ENCODE measurements at places on chromosomes 16 and 17. TPM values are rescaled to one million over a fixed set of nuclear protein-coding genes. Genes with fewer than 3 reads are reported as not detected.
A peak's percentile ranks its signal among the peaks of the same experiment; 100 is the strongest.

DNA sequence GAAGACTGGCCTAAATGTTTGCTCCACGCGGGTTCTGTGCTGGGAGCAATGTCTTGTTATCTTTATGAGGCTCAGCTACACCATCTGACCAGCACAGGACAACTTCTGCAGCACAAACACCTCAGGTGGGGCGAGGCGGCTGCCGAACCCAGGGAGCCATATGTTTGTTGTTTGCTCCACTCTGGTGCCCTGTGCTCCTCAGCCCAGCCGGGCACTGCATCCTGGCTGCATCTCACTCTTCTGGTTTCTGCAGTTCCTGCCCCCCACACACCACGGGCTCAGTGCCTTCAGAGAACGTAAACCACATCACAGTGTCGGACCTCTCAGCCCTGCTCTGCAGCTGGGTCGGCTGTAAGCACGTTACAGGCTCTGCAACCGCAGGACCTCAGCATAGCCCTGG lies 32.4 kb downstream of the MXRA7 start:
- H3K4me3 ChIP-seq, result no peak overlapping the region

GRCh38 chr16:75252946-75253911 lies 1.8 kb upstream of the BCAR1 start:
- no peaks in the 10 kb centered on the region for H3K36me3 ChIP-seq
- no peak for DNase-seq
- H3K27ac ChIP-seq, result peak overlapping the region; percentile 83
- no peaks in the 10 kb centered on the region for H3K27me3 ChIP-seq
- peak overlapping the region; percentile 69 for H3K4me3 ChIP-seq

DNA sequence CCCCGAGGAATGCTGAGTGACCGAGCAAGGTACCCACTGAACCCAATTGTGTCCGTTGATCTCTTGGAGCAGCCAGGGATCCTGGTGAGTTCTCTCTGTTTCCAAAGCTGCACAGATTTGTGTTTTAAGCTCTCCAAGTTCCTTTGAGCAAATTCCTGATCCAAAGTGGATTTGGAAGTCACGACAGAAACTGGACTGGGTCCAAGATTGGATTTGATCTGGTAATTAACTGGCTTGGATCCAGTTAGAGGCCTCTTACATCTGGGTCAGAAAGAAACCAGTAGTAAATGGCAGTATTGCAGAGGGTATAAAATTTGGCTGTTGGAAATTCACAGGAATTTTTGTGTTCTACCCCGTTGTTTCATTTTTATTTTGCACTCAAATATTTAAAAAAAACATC lies 119.5 kb downstream of the PMP22 start:
- H3K4me3 ChIP-seq, result no peak overlapping the region
- H3K4me1 ChIP-seq, result no peaks in the 10 kb centered on the region
- H3K27ac ChIP-seq, result no peak overlapping the region
- no peak for DNase-seq
- no peaks in the 10 kb centered on the region for H3K36me3 ChIP-seq

- H3K27me3 ChIP-seq, result no peaks in the 10 kb centered on the region
- H3K36me3 ChIP-seq, result no peaks in the 10 kb centered on the region
- H3K4me1 ChIP-seq, result no peaks in the 10 kb centered on the region
- no peak overlapping the region for H3K4me3 ChIP-seq
These were observed 23.9 kb downstream of the VWA3A start for GRCh38 chr16:22116095-22116700.

GRCh38 chr17:6340708-6341107 lies 94.2 kb downstream of the AIPL1 start:
- no peaks in the 10 kb centered on the region for H3K4me1 ChIP-seq
- H3K27ac ChIP-seq, result no peak overlapping the region
- no peaks in the 10 kb centered on the region for H3K36me3 ChIP-seq
- H3K4me3 ChIP-seq, result no peak overlapping the region

DNA sequence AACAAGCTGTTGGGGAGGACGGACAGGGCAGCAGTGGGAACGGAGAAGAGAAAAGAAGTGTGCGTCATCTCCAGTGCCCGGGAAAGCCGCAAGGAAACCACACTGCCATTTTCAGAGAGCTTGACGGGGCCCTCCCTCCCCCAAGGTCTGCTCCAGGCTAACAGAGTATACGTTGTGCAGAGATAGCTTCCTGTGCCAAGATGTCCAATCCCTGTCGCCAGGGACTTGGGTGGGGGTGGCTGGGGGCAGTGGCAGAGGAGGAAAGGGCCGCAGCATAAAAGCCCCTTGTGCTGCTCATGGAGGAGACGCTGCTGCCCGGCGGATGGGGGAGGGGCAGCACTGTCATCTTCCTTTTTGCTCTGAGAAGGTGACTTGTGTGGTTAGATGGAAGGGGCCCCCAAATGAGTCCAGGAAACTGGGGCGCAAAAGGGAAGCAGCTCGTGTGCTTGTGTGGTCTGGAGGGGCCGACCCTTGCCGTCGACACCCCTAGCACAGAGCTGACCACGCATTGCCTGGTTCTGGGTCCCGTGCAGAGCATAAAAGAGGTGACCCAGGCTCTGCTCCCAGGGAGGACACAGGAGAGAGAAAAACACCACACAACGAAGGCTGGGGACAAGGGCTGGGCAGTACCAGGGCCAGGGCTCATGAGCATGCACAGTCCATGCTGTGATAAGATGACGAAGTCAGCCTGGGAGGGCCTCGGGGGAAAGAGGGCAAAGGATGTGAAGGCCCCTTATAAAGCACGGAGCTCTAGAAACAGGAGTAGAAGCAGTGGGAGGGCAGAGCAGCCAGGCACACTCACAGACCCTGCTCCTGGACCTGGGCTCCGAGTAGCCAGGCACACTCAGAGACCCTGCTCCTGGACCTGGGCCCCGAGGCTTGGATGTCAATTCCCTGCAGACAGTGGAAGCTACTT lies 372.7 kb downstream of the SLC39A11 start:
- H3K4me3 ChIP-seq, result no peak overlapping the region
- no peak for DNase-seq
- H3K27me3 ChIP-seq, result no peaks in the 10 kb centered on the region
- no peak overlapping the region for H3K27ac ChIP-seq
- H3K4me1 ChIP-seq, result no peaks in the 10 kb centered on the region
- no peaks in the 10 kb centered on the region for H3K36me3 ChIP-seq

DNA sequence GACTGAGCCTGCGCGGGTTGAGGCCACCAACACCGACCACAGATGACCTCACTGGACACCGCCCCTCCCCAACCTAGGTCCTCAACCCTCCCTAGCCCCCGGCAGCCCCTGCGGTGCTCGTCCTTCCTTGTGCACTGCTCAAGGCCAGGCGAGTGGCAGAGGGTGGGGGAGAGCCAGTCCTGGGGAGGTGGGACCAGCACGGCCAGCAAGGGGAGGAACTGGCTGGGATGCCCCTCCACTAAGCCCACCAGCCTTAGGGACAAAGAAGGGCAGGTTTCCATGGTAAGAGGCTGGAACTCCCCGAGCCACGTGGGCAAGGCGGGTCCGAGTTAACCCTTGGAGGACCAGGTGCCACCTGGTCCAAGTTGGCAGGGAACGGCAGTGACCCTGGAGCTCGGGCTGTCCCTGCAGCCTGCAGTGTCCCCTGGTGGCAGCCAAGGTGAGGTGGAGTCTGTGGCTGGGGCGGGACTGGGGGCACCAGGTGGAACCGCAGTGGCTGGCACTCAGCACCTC lies 9.2 kb downstream of the FSCN2 start:
- DNase-seq, result no peak
- no peak overlapping the region for H3K4me3 ChIP-seq
- H3K36me3 ChIP-seq, result peaks cover 41% of the 10 kb centered on the region
- no peak overlapping the region for H3K27ac ChIP-seq
- H3K27me3 ChIP-seq, result no peaks in the 10 kb centered on the region

GRCh38 chr16:8619671-8620370 lies 1.7 kb upstream of the METTL22 start:
- no peaks in the 10 kb centered on the region for H3K27me3 ChIP-seq
- DNase-seq, result no peak
- no peak overlapping the region for H3K27ac ChIP-seq

DNA sequence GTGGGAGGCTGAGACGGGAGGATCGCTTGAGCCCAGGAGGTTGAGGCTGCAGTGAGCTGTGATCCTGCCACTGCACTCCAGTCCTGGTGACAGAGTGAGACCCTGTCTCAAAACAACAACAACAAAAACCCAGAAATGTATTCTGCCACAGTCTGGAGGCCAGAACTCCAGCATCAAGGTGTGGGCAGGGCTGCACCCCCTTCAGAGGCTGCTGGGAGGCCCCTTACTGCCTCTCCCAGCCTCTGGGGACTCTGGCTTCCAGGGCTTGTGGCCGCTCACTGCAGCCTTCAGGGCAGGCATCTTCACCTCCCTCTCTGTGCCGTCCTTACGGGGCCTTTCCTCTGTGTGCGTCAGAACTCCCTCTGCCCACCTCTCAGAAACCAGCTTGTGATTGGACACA lies 209.4 kb upstream of the GSE1 start:
- H3K27ac ChIP-seq, result no peak overlapping the region
- H3K36me3 ChIP-seq, result no peaks in the 10 kb centered on the region
- DNase-seq, result no peak
- no peaks in the 10 kb centered on the region for H3K27me3 ChIP-seq

- no peak overlapping the region for H3K4me3 ChIP-seq
- H3K36me3 ChIP-seq, result no peaks in the 10 kb centered on the region
- no peaks in the 10 kb centered on the region for H3K27me3 ChIP-seq
- no peak for DNase-seq
- peaks cover 46% of the 10 kb centered on the region for H3K4me1 ChIP-seq
These were observed 28.2 kb downstream of the USP31 start for GRCh38 chr16:23121024-23121423.

- H3K36me3 ChIP-seq, result no peaks in the 10 kb centered on the region
- H3K4me1 ChIP-seq, result no peaks in the 10 kb centered on the region
- no peak overlapping the region for H3K4me3 ChIP-seq
- H3K27ac ChIP-seq, result no peak overlapping the region
- DNase-seq, result no peak
- H3K27me3 ChIP-seq, result no peaks in the 10 kb centered on the region
These were observed 48.2 kb downstream of the RAP1GAP2 start for GRCh38 chr17:2844416-2844815.

Gene KRTAP9-1
- not detected for total RNA-seq

- H3K36me3 ChIP-seq, result no peaks in the 10 kb centered on the region
- no peak for DNase-seq
- peaks cover 15% of the 10 kb centered on the region for H3K27me3 ChIP-seq
- peaks cover 31% of the 10 kb centered on the region for H3K4me1 ChIP-seq
These were observed 3.9 kb upstream of the TPPP3 start for GRCh38 chr16:67397036-67397801.

DNA sequence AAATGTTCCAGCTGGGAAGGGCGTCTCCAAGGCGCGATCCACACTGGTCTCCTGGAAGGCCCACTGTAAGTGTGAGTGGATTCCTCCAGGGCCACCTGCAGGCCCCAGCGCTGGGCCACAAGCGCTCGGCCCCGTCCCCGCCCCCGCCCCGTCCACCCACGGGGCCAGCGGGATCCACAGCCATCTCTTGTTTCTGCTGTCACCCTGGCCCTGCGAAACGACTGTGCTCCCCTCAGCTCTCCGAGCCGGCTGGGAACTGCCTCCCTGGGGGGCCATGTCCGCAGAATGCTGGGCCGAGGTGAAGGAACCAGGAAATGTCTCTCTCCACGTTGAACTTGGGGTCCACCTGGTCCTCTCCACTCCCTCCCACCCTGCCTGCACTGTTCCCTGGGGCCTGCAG lies 1955.2 kb downstream of the TP53TG3F start:
- no peak overlapping the region for H3K4me3 ChIP-seq
- no peaks in the 10 kb centered on the region for H3K27me3 ChIP-seq
- no peak for DNase-seq
- no peaks in the 10 kb centered on the region for H3K36me3 ChIP-seq
- H3K27ac ChIP-seq, result no peak overlapping the region

DNA sequence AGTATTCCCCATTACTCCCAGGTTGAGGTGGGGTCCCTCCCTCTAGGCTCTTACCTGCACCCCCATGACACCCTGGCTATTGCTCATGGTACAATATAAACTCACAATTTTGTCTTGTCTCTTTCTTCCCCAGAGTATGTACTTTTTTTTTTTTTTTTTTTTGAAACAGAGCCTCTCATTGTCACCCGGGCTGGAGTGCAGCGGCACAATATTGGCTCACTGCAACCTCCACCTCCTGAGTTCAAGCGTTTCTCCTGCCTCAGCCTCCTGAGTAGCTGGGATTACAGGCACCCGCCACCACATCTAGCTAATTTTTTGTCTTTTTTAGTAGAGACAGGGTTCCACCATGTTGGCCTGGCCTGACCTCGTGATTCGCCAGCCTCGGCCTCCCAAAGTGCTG lies 8.5 kb downstream of the KANSL1 start:
- no peak overlapping the region for H3K27ac ChIP-seq
- H3K36me3 ChIP-seq, result no peaks in the 10 kb centered on the region
- DNase-seq, result no peak
- H3K4me3 ChIP-seq, result peak overlapping the region; percentile 18

Gene KRT20
- total RNA-seq, result not detected

Gene SEPTIN12
- total RNA-seq, result not detected

- no peak overlapping the region for H3K27ac ChIP-seq
- no peaks in the 10 kb centered on the region for H3K27me3 ChIP-seq
- H3K36me3 ChIP-seq, result no peaks in the 10 kb centered on the region
- no peaks in the 10 kb centered on the region for H3K4me1 ChIP-seq
- H3K4me3 ChIP-seq, result no peak overlapping the region
These were observed 13.5 kb upstream of the DYNLRB2 start for GRCh38 chr16:80527297-80527696.

GRCh38 chr16:50469744-50470321 lies 78.4 kb upstream of the NKD1 start:
- H3K36me3 ChIP-seq, result no peaks in the 10 kb centered on the region
- no peak for DNase-seq
- no peak overlapping the region for H3K4me3 ChIP-seq
- no peaks in the 10 kb centered on the region for H3K27me3 ChIP-seq

DNA sequence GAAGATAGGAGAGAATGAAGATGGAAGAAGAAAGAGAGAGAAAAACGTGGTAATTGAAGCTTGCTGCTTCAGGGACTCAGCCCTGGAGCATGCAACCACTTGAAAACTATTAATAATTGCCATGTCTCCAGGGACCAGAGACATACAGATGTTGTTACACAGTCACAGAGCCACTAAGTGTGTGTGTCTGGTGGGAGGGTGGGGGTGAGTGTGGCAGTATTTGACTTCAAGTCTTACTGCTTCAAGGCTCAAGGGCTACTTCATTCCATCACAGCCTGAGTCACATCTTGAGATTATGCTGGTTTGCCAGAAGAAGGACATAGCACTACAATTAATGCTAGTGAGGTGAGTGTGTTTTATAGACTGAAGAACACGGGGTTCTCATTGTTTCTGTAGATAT lies 202.2 kb downstream of the CDH8 start:
- H3K27ac ChIP-seq, result no peak overlapping the region
- no peak for DNase-seq
- H3K4me3 ChIP-seq, result no peak overlapping the region
- H3K27me3 ChIP-seq, result no peaks in the 10 kb centered on the region

- no peaks in the 10 kb centered on the region for H3K4me1 ChIP-seq
- H3K27me3 ChIP-seq, result no peaks in the 10 kb centered on the region
- H3K27ac ChIP-seq, result no peak overlapping the region
- DNase-seq, result no peak
- H3K4me3 ChIP-seq, result no peak overlapping the region
These were observed 976 bp downstream of the CCL3L1 start for GRCh38 chr17:36195434-36196130.

Gene RECQL5
- 7.6 TPM for total RNA-seq
